Progenitor cell of endocrine pancreas (in vitro differentiated cells): ENCODE measurements at places on chromosomes 7 and 10.

DNA sequence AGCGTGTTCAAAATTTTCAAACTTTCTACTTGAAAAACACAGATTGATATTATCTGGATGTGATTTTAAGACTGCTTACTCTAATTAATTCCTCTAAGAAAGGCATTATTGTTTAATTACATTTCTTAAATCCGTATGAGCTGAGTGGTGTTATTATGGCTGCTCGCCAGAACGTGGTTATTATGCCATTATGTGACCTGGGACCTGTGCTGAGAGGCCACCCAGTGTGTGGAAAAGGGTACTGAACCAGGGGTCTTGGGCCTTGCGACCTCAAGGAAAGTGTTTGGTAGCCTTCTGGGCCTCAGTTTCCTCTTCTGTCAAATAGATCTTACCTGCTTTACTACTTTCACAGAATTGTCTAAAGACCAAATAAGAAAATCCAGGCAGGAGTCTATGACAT is 15.4 kb downstream of the LGI1 start:
- no peak overlapping the region for H3K27ac ChIP-seq
- no peaks in the 10 kb centered on the region for H3K36me3 ChIP-seq
- DNase-seq: no peak
- H3K4me1 ChIP-seq: peaks cover 4% of the 10 kb centered on the region
- peaks cover 3% of the 10 kb centered on the region for H3K27me3 ChIP-seq

- H3K4me3 ChIP-seq: peak overlapping the region; percentile 84
- H3K4me1 ChIP-seq: peaks cover 27% of the 10 kb centered on the region
- H3K27ac ChIP-seq: peak overlapping the region; percentile 56
Measured at GRCh38 chr10:79067241-79068202, 1.2 kb upstream of the ZMIZ1 start.

DNA sequence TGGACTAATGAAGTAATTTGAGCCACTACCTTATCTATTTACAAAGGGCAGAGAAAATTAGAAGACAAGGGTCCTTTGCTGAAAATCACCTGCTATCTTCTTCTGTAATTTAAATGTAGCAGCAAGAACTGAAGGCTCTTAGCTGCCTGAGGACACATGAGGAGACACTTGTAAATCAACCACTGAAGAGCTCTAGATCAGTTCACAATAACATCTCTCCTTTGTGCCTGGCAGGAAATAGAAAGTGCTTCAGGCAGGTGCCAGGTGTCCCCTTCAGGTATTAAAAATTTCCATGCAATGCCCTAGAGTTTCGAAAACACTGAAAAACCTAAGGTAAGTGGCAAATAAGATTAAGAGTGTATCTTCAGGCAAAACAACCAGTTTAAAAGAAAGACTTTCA is 474.6 kb downstream of the GRM8 start:
- no peak overlapping the region for H3K27ac ChIP-seq
- no peaks in the 10 kb centered on the region for H3K4me1 ChIP-seq
- H3K27me3 ChIP-seq: no peaks in the 10 kb centered on the region
- H3K4me3 ChIP-seq: no peak overlapping the region
- H3K36me3 ChIP-seq: no peaks in the 10 kb centered on the region

DNA sequence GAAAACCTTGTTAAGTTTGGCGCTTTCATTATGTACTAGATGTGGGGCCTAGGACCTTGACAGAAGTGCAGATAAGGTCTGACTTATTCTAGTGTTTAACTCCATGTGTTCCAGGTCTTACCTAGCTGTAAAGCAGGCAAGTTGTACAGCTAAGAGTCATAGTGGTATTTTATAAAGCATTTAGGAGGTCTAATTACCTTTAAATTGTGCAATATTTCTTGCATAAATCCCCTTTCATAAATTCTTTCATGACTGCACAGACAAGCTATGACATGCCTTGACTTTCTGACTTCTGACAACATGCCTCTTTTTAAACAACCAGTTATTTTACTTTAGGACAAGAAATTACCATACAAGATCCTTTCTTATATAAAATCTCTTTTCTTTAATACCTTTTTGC is 151.6 kb upstream of the VSTM2A start:
- no peak overlapping the region for H3K4me3 ChIP-seq
- DNase-seq: no peak
- H3K27me3 ChIP-seq: no peaks in the 10 kb centered on the region
- H3K36me3 ChIP-seq: peaks cover 1% of the 10 kb centered on the region

- no peak overlapping the region for H3K27ac ChIP-seq
- peaks cover 1% of the 10 kb centered on the region for H3K36me3 ChIP-seq
- H3K4me3 ChIP-seq: no peak overlapping the region
- H3K27me3 ChIP-seq: no peaks in the 10 kb centered on the region
- H3K4me1 ChIP-seq: peaks cover 19% of the 10 kb centered on the region
Measured at GRCh38 chr7:117124591-117125220, 171.4 kb downstream of the ST7 start.

GRCh38 chr10:77637532-77638320 is at the start of gene KCNMA1:
TSS of gene KCNMA1 (minus strand) at chr10:77637808.
- peaks cover 5% of the 10 kb centered on the region for H3K4me1 ChIP-seq
- H3K36me3 ChIP-seq: peaks cover 1% of the 10 kb centered on the region
- peak; percentile 19 for DNase-seq
- H3K4me3 ChIP-seq: peak within 1 kb of the TSS; percentile 90
- peaks cover 81% of the 10 kb centered on the region for H3K27me3 ChIP-seq
- peak within 1 kb of the TSS; percentile 76 for H3K27ac ChIP-seq

DNA sequence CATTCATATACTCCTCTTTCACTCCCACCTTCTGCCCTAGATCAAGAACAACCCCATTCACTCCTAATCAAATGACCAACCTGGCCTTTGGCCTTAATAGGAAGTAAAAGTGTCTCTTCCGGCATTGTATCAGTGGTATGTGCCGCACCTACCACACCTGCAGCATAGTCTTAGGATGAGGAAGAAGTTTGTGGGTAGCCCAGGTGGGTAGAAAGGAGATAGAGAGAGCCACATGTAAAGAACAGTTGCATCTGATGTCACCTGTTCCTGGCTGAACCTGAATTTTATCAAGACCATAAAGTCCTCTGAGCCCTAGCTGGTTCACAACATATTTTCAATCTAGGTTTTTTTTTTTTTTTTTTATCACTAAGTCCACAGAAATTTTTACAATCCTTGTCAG is 55.5 kb upstream of the PTPN12 start:
- peaks cover 1% of the 10 kb centered on the region for H3K4me1 ChIP-seq
- peaks cover 5% of the 10 kb centered on the region for H3K27me3 ChIP-seq
- no peak overlapping the region for H3K27ac ChIP-seq
- DNase-seq: no peak
- no peak overlapping the region for H3K4me3 ChIP-seq

DNA sequence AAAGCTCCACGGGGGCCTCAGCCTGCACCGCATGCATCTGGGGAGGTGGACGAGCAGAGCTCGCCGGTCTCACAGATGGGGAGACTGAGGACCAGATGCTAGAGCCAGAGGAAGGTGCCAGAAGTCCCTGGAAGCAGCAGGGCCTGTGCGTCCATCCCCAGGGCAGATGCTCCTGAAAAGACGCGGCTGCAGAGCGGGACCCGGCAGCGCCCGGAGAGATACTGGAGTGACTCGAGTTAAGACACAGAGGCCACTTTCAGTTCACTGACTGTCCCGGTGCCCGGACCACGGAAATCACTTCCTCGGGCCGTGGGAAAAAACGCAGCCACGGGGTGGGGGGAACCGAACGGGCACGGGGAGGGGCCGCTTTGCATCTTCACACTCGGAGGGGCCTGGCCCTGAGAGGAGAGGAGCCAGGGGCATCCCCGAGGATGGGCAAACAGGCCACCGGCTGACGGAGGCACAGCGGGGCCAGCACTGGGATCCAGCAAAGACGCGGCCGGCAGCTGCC is 85.4 kb downstream of the FOXL3 start:
- H3K27me3 ChIP-seq: no peaks in the 10 kb centered on the region
- no peaks in the 10 kb centered on the region for H3K36me3 ChIP-seq
- peaks cover 34% of the 10 kb centered on the region for H3K4me1 ChIP-seq
- no peak overlapping the region for H3K4me3 ChIP-seq
- no peak overlapping the region for H3K27ac ChIP-seq
- DNase-seq: peak; percentile 9

GRCh38 chr7:6243168-6243567 is 29.3 kb downstream of the CYTH3 start:
- peaks cover 46% of the 10 kb centered on the region for H3K27me3 ChIP-seq
- no peak for DNase-seq
- H3K36me3 ChIP-seq: peaks cover 2% of the 10 kb centered on the region
- peaks cover 5% of the 10 kb centered on the region for H3K4me1 ChIP-seq

- peaks cover 1% of the 10 kb centered on the region for H3K36me3 ChIP-seq
- no peaks in the 10 kb centered on the region for H3K27me3 ChIP-seq
- no peak for DNase-seq
- no peak overlapping the region for H3K4me3 ChIP-seq
- no peaks in the 10 kb centered on the region for H3K4me1 ChIP-seq
- H3K27ac ChIP-seq: no peak overlapping the region
Measured at GRCh38 chr10:31557854-31558253, 238.8 kb downstream of the ZEB1 start.

DNA sequence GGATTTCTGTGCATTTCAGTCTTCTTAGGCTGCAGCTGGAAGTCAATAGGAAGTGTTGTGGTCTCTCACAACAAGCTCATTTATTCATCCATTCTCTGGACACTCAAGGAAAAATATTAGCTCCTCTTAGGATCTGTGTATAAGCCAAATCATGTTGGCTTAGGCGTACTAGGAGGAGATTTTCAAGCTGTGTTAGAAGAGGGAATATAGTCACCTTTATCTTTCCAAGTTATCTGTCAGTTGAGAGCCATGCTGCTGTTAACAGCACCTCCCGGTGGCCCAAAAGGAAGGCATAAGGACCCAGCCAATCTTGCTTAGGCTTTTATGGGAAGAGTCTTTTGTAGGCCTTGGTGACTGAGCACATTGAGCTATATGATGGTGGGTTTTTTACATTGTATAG is 220.0 kb downstream of the LRMDA start:
- H3K27ac ChIP-seq: no peak overlapping the region
- H3K36me3 ChIP-seq: no peaks in the 10 kb centered on the region
- H3K4me3 ChIP-seq: no peak overlapping the region
- DNase-seq: no peak

GRCh38 chr10:35946556-35946955 is 304.5 kb upstream of the FZD8 start:
- no peak for DNase-seq
- H3K27me3 ChIP-seq: peaks cover 8% of the 10 kb centered on the region
- no peaks in the 10 kb centered on the region for H3K36me3 ChIP-seq
- H3K4me3 ChIP-seq: no peak overlapping the region

DNA sequence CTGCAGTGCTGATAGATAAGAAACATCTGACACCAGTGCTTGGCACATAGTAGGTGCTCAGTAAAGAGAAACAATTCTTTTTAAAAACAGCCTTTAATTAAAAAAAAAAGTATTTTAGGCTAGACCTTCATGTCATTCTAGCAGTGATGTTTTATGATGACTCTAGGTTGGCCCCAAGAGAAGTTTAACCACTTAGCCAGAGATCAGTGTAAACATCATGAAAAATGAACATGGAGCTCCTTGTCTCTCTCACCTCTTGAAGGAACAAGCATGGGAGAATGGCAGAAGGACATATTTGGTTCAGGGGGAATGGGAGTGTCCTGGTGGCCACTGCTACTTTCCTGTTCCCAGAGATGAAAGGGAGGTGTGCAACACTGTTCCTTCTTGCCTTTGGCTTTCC is 641.0 kb downstream of the LRMDA start:
- H3K4me1 ChIP-seq: peaks cover 2% of the 10 kb centered on the region
- H3K36me3 ChIP-seq: peaks cover 5% of the 10 kb centered on the region
- no peaks in the 10 kb centered on the region for H3K27me3 ChIP-seq
- H3K27ac ChIP-seq: no peak overlapping the region

DNA sequence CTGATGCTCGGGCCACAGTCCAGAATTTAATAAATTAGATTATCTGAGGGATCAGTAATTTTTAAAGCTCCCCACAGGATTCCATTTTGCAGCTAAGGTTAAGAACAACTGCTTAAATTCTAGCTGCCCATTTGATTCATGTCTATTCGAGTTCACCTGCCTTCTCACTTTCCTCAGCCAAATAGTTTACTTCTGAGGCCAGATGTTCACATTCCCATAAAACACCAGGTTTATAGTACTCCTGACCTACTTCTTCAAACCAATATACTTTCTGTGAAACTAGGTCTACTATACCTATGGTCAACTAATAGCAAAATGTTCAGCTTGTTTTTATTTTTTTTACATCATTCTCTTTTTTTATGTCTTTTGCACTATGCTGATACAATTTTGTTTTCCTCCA is 86.3 kb downstream of the GPR158 start:
- no peaks in the 10 kb centered on the region for H3K36me3 ChIP-seq
- no peak for DNase-seq
- H3K27ac ChIP-seq: no peak overlapping the region
- H3K4me1 ChIP-seq: peaks cover 14% of the 10 kb centered on the region
- no peak overlapping the region for H3K4me3 ChIP-seq
